PC-9 (cell line): ENCODE measurements at places on chromosomes 1 and 21. TPM values are rescaled to one million over a fixed set of nuclear protein-coding genes. Genes with fewer than 3 reads are reported as not detected.

- peaks cover 23% of the 10 kb centered on the region; the same call in 1 of the 2 replicates for H3K27me3 ChIP-seq
- no peak for DNase-seq
- H3K4me3 ChIP-seq, result no peak overlapping the region
- H3K4me1 ChIP-seq, result no peaks in the 10 kb centered on the region
- no peaks in the 10 kb centered on the region for H3K36me3 ChIP-seq
These were observed 204.4 kb downstream of the RWDD3 start for GRCh38 chr1:95438218-95438948.

GRCh38 chr1:83698644-83699043, 300.3 kb downstream of the TTLL7 start:
- no peak overlapping the region for H3K27ac ChIP-seq
- H3K4me3 ChIP-seq, result no peak overlapping the region
- no peaks in the 10 kb centered on the region for H3K27me3 ChIP-seq
- DNase-seq, result no peak

- H3K4me3 ChIP-seq, result no peak overlapping the region
- peaks cover 12% of the 10 kb centered on the region for H3K4me1 ChIP-seq
- H3K27me3 ChIP-seq, result no peaks in the 10 kb centered on the region
These were observed 2.6 kb upstream of the GNG5 start for GRCh38 chr1:84509029-84509428.

DNA sequence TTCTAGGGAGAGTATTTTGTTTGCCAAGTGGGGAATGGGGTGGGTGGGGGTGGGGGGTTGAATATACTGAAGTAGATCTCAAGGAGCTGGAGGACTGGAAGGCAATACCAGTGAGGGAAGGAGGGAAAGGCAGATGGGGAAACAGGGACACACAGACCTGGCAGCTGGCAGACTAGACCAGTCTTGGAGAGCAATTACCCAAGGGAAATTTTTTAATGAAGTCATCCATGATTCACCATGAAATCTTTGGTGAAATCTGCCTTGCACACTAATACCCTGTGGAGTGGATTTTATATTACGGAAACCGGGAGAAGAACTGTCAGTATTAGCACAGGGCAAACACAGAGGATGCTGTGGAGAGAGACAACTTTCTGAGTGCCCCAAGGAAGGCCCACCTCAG, 29.7 kb upstream of the MARK1 start:
- H3K36me3 ChIP-seq, result no peaks in the 10 kb centered on the region
- no peak overlapping the region for H3K4me3 ChIP-seq
- no peaks in the 10 kb centered on the region; the same call in 1 of the 2 replicates for H3K4me1 ChIP-seq

DNA sequence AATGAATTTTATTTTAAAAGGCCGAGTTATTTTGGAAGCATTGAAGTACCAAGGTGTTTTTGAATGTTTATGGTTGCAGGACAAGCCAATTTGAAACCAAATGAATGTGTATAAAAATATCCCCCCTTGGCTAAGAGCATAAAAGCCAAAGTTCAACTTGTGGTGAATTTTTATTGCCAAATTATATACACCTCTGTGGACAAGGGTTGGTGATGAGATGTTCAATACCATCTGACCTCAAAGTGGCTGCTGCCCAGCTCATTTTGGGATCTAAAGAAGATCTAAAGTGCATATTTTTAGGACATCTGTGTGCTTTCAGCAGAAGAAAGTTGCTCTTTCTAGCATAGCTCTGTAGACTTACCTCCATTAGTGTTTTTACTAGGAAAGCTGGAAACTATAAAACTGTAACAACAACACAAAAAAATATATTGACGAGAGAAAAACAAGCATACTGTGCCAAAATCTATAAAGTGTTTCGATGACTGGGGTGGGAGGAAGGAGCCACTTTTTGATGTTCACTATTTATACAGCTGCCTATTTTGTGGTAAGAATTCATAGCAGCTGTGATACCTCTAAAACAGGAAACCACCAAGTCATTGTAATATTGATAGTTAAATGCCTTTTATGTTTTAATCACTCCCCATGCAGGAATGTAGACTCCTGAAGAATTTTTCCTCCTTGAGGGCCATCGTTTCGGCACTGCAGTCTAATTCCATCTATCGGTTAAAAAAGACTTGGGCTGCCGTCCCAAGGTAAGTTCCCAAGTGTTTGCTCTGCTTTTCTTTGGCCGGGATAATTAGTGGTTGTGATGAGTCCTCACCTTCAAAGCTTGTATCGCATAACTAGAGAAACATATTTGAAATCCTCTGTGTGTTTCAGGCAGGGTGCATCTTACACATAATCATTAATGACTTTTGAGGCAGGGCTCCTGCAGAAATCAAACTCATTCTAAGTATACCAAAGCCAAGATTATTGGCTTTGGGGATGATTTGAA, 83.2 kb downstream of the RGL1 start:
- H3K27me3 ChIP-seq, result no peaks in the 10 kb centered on the region
- H3K4me1 ChIP-seq, result peaks cover 40% of the 10 kb centered on the region
- DNase-seq, result no peak
- H3K27ac ChIP-seq, result no peak overlapping the region
- 0 out of 2 replicates have a peak, but pooled peaks cover 11% of the 10 kb centered on the region for H3K36me3 ChIP-seq
- H3K4me3 ChIP-seq, result no peak overlapping the region

DNA sequence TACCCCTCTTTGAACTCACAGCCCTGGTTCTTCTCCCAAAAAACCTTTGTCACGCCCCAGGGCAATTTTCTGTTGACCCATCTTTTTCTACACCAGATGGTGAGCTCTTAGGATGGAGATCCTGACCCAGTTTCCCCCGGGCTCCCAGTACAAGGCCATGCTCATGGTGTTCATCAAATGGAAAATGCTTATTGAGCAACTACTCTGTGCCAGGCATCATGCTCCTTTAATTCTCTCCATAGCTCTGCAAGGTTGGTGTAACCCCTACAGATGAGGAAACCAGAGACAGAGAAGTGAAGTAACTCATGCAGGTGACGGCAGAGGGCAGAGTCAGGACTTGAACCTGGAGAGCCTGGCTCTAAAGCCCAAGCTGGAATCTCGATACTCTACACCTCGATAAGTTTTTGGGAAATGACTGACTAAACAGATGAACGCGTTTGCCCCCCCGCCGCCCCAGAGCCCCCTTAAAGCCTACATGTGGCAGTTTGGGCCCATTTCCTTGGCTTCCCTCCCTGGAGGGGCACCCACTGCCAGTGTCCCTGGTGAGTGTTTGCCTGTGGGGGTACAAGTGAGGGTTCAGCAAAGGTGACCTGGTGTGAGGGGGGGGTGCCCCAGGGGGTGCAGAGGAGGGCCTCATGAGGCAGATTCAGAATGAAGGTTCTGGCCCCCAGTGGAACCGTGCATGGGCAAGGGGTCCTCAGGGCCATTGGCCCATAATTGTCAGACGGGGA, 30.2 kb upstream of the RUNX3 start:
- no peaks in the 10 kb centered on the region for H3K27me3 ChIP-seq
- H3K4me3 ChIP-seq, result no peak overlapping the region
- H3K4me1 ChIP-seq, result no peaks in the 10 kb centered on the region
- H3K27ac ChIP-seq, result no peak overlapping the region
- no peak for DNase-seq

GRCh38 chr1:208209286-208209685, 34.9 kb downstream of the PLXNA2 start:
- no peaks in the 10 kb centered on the region for H3K27me3 ChIP-seq
- H3K4me3 ChIP-seq, result no peak overlapping the region
- H3K36me3 ChIP-seq, result peaks cover 6% of the 10 kb centered on the region; the same call in 1 of the 2 replicates
- no peak for DNase-seq
- peak overlapping the region; percentile 31; the same call in 1 of the 2 replicates for H3K27ac ChIP-seq
- peaks cover 27% of the 10 kb centered on the region for H3K4me1 ChIP-seq

- peaks cover 51% of the 10 kb centered on the region for H3K27me3 ChIP-seq
- H3K27ac ChIP-seq, result no peak overlapping the region
- H3K4me1 ChIP-seq, result no peaks in the 10 kb centered on the region
- DNase-seq, result no peak
- H3K4me3 ChIP-seq, result no peak overlapping the region
- H3K36me3 ChIP-seq, result no peaks in the 10 kb centered on the region
These were observed 159.0 kb upstream of the IGSF21 start for GRCh38 chr1:17948594-17948993.

DNA sequence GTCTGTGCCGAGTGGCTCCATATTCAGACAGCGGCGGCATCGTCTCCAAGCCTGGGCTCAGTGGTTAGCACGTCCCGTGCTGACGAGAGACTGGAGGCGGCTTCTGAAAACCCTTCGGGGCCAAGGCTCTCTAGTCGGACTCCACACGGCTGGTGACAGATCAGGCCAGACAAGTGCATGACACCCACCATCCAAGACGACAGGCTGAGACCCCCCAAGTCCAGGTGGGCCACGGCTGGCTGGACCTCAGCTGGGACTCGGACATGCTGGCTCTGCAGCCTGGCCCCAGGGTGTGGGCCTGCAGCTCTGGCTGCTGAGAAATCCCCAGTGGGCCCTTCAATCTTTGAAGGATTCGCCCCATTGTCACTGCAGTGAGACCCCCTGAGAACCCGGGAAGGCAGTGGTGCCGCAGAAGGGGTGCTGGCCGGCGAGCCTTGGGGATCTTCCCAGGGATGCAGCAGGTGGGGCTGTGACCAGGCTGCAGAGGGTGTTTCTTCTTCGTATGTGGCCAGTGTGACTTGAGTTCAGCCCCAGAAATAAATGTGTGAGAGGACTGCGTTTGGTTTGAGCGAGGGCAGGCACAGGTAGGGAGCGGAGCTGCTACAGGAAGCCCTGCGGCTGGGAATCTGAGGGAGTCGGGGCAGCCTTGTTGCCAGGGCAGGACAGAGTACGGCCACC, 15.9 kb upstream of the SLC19A1 start:
- no peak overlapping the region for H3K4me3 ChIP-seq
- no peak overlapping the region for H3K27ac ChIP-seq
- peaks cover 44% of the 10 kb centered on the region for H3K27me3 ChIP-seq
- H3K4me1 ChIP-seq, result no peaks in the 10 kb centered on the region
- no peaks in the 10 kb centered on the region for H3K36me3 ChIP-seq

DNA sequence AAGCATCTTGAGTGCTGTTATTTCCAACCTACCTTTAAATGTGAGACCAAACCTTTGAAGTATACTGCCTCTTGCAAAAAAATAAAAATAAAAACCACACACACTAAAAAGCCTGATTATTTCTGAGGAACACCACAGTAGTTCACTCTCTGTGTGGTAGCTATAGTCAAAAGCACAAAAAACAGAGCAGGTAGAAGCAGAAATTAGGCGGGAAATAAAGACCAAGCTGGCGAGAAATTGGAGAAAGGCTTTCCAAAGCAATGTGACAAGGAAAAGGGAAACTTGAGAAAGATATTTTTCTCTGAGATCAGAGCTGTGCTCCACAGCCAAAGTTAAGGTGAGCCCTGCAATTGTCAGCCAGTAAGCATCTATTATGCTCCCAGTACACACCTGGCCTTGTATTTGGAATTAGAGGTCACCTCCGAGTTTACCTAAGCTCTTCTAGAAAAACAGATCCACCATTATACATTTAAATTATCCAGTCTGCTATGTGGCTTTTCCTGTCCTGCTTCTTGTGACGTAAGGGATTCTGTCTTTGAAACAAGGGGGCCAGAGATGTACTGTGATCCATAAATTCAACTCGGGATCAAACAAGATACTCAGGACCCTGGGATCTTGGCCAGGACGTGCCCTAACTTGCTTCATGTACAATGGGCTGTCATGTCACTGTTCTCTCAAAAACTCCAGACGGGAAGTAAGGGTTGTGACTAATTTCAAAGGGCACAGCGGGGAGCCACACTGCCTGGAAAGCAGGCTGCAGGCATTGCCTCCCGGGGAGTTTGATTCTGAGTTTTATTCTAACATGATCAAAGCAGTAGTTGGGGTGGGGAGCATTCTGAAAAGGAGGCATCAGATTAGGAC, 39.8 kb upstream of the RAB4A start:
- DNase-seq, result peak; percentile 76
- H3K4me1 ChIP-seq, result peaks cover 38% of the 10 kb centered on the region
- H3K27me3 ChIP-seq, result peaks cover 24% of the 10 kb centered on the region; the same call in 1 of the 2 replicates
- no peaks in the 10 kb centered on the region for H3K36me3 ChIP-seq
- no peak overlapping the region for H3K4me3 ChIP-seq

DNA sequence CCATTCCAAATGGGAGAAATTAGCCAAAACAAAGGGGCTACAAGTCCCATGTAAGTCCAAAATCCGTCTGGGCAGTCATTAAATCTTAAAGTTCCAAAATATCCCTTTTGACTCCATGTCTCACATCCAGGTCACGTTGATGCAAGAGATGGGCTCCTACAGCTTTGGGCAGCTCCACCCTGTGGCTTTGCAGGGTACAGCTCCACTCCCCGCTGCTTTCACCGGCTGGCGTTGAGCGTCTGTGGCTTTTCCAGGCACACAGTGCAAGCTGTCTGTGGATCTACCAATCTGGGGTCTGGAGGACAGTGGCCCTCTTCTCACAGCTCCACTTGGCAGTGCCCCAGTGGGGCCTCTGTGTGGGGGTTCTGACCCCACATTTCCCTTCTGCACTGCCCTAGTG, 130.2 kb downstream of the TPR start:
- H3K36me3 ChIP-seq, result no peaks in the 10 kb centered on the region
- no peaks in the 10 kb centered on the region for H3K4me1 ChIP-seq
- no peak overlapping the region for H3K27ac ChIP-seq
- no peak for DNase-seq
- H3K27me3 ChIP-seq, result no peaks in the 10 kb centered on the region

DNA sequence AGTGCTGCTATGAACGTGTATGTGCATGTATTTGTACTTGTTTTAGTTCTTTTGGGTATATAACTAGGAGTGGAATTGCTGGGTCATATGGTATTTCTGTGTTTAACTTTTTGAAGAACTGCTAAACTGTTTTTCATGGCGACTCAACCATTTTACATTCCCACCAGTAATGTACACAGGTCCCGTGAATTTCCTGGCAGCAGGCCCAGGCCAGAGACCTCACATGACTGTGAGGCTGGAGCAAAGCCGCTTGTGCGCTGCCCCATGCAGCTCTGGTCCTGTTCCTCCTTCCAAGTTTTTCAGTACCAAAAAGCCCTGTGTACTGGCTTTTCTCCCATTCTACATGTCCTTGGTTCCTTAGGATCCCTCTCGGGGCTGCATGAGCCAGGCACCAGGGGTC, 29.6 kb downstream of the ACOT11 start:
- H3K36me3 ChIP-seq, result no peaks in the 10 kb centered on the region
- DNase-seq, result no peak
- H3K4me1 ChIP-seq, result no peaks in the 10 kb centered on the region
- no peak overlapping the region for H3K4me3 ChIP-seq

GRCh38 chr1:179798864-179799516, 55.9 kb downstream of the FAM163A start:
- no peak overlapping the region for H3K27ac ChIP-seq
- H3K4me1 ChIP-seq, result no peaks in the 10 kb centered on the region
- peaks cover 18% of the 10 kb centered on the region; the same call in 1 of the 2 replicates for H3K27me3 ChIP-seq
- DNase-seq, result no peak

- no peaks in the 10 kb centered on the region for H3K27me3 ChIP-seq
- DNase-seq, result no peak
- no peak overlapping the region for H3K4me3 ChIP-seq
- no peak overlapping the region for H3K27ac ChIP-seq
These were observed 1407.2 kb downstream of the MRPL39 start for GRCh38 chr21:24200052-24200451.

The NR1I3 gene
- total RNA-seq, result not detected in 2 replicates

The RPAP2 gene
- 14.0 and 20.3 TPM in 2 replicates for total RNA-seq

The TMOD4 gene
- 1.2 TPM in 1 of 2 replicates, not detected in the other for total RNA-seq

The IFNLR1 gene
- 5.5 and 8.1 TPM in 2 replicates for total RNA-seq
